ENCODE measurements at places on chromosomes 6 and 20.

DNA sequence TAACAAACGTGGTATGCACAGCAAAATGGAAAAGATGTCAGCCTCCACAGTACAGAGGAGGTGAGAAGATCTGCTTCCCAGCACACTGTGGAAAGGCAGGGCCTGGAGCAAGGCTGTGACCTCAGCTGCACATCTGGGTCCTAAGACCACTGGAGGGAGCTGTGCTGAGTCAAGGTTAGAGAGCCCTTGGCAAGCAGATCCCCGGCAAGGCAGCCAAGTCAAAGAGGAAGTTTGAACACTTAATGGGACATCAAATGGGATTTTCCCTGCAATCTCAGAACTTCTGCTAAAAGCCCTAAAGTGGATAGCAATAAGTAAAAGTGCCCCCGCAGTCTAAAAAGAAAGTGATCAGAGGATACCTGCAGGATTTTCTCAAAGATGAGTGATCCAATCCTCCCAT, 39.5 kb downstream of the UNC5CL start:
- DNase-seq = no peak

DNA sequence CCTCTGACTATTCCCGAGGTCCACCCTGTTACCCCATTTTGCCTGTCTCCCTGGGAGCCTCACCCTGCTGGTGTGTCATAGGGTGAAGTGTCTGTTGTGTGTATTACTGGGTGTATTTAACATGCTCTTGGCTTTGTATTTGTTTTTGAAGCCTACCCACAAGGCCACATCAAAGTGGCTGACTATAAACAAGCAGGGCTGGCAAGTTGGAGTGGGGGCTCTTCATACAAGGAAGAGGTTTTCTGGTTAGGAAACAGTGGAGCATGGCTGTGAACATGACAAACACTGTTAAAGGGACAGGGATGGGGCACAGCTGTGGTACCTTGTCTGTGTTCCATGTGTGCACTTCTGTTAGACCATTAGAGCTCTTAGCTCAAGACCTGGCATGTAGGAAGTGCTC, 26.3 kb downstream of the HECA start:
- no peak for DNase-seq

DNA sequence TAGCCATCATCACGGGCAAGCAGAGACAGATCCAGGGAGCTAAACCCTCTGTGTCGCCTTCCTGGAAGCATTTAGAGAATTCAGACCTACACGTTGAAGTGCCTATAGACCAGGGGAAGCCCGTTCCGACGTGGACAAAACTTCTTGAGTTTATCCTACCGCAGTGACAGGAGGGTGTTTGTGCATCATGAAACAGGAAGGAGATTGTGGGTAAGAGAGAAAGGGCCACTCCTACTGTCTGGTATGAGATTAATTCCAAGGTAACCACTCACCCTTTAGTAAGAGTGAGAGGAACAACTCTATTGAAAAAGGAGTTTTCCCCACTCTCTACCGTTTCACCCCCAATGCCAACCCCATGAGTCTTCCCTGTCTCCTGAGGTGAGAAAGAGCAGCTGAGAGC, 133.7 kb downstream of the TFAP2C start:
- no peak for DNase-seq

DNA sequence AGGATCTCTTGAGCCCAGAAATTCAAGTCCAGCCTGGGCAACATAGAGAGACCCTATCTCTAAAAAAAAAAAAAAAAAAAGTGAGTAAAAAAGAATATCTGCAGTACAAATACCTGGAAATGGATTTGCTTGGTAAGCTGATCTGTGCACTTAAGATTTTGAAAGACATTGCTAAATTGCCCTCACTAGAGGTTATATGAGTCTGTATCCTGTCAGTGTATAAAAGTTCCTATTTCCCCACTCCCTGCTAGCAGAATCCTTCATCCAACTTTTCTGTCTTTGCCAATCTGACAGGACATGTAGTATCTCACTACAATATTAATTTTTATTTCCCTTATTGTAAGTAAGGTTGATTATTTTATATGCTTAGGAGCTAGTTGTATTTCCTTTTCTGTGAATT, 36.1 kb downstream of the BICRAL start:
- DNase-seq = no peak

DNA sequence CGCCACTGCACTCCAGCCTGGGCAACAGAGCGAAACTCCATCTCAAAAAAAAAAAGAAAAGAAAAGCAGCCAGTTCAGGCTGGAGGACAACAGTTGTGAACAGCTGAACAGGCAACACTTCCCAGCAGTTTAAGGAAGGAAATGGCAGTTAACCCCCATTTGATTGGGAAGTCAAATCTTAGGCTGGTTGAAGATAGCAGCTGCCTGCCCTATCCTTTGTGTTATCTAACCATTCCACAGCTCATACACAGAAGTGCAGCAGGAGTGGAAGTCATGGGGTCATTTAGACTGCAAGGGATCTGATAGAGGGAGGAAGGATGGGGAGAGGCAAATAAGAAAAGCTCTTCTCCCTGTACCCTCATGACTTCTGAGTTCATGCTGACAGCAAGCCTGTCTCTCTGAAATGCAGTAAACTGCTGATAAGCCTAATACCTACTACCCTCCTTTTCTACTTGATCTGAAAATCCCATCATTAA, 35.3 kb downstream of the KCTD20 start:
- DNase-seq = no peak

GRCh38 chr20:1700990-1701389, 43.4 kb upstream of the SIRPG start:
- no peak for DNase-seq

DNA sequence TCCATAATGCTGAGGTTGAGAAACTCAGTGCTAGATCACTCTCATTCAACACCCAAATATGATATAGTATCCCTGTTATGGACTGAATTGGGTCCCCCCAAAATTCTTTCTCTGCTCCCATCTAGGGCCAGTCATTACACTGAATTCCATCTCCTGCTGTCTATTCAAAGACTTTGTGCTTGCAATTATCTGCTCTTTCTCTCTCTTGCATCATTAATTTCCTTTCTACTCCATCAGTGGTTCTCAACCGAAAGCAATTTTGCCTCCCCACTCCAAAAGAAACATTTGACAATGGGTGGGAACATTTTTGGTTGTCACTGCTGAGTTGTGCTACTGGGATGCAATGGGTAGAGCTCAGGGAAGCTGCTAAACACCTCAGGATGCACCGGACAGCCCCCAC, 271.5 kb upstream of the CDYL start:
- DNase-seq = no peak

GRCh38 chr6:113733381-113733780, 123.8 kb upstream of the MARCKS start:
- no peak for DNase-seq

DNA sequence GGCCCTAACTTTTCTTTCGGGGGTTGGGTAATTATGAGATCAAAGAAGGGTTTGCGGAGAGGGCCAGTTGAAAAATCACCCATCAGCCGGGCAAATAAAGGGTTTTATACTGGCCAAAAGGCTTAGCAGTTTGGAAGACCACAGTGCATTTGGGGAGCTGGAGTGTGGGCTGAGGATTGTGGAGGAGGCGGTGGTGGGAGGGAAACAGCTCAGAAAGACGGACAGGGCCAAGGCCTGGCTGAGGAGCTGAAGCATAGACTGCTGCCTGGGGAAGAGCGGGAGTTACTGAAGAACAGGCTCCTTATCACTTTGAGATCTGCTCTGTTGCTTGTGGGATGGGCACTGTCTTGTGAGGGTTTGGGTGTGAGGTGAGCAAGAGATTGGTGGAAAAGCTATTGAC, 144.2 kb downstream of the CARMIL1 start:
- DNase-seq = no peak

GRCh38 chr20:36700438-36700837, 45.5 kb downstream of the NDRG3 start:
- no peak for DNase-seq

DNA sequence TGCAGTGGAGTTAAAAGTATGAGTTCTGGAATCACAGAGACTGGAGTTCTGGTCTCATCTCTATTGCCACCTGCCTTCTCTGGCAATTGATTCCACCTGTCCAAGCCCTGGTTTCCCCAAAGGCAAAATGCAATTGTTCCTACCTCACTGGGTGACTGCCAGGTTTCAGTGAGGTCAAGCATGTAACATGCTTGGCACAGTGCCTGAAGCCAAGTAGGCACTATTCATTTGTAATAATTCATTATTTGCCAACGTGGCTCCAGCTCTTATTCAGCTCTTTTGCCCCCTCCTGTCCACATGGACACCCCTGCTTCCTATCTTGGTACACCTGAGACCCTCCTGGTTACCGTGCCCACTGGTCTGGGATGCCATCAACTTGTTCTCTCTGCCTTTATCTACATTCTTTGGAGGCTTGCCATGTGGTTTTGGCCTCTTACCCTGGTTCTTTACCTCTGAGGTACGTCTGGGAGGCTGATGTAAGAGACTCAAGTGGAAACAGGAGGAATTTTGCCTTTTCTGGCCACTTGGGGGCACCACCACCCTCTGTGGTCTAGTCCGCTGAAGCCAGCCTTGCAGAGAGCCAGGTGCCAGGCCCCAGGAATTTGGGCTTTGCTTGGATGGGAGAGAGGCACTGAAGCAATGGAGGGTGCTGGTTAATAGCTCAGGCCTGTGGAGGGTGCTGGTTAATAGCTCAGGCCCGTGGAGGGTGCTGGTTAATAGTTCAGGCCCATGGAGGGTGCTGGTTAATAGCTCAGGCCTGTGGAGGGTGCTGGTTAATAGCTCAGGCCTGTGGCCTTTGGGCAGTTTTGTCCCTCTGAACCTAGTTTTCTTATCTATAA, 1.7 kb downstream of the KCNK15 start:
- DNase-seq = no peak

DNA sequence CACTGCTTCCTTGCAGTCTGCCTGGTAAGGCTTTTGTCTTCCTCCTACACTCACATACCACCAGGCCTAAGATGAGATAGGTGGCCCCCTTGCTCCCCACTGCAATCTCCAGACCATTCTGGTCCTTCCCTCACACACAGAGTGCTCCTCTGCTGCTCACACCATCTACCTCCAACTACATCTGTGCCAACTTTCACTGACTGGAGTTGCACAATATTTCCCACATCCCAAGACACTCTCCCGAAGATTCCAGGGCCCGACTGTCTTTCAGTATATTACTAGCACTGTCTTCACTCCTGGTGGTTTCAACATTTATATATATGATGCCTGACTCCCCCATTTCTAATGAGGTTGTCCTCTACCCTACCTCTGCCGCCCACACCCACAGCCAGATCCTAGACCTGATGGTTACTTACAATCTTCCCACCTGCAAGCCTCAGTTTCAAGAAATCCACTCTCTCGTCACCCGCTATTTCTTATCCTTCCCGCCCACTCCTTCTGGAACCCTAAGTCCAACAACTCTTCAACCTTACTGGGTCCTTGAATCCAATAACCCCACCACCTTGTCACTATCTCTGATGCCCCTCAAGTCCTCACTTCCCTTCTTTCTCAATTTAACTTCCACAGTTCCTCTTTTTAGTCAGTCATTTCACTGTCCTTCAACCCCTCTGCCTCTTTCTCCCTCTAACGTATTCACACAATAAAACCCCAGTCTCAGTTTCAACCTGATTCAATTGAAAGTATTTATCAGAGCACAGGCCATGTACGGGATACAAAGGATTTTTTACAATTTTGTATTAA, 21.6 kb downstream of the RALGAPA2 start:
- no peak for DNase-seq

DNA sequence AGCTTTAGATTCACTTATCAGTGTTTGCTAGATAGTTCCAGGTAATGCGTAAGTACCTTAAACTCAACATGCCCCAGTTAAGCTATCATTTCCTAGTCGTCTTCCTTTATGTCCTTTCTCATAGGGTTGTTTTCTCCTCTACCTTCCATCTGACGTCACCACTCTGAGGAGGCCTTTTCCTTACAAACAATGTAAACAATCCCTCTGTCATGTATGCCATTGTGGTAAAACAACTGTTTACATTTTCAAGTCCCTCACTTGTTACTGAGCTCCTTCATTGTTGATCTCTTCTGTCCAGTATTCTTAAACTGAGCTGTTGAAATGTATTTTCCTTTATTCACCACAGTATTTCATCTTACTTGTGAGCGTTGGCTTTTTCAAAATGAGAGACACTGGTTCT, 45.4 kb upstream of the PLCG1 start:
- DNase-seq = no peak

DNA sequence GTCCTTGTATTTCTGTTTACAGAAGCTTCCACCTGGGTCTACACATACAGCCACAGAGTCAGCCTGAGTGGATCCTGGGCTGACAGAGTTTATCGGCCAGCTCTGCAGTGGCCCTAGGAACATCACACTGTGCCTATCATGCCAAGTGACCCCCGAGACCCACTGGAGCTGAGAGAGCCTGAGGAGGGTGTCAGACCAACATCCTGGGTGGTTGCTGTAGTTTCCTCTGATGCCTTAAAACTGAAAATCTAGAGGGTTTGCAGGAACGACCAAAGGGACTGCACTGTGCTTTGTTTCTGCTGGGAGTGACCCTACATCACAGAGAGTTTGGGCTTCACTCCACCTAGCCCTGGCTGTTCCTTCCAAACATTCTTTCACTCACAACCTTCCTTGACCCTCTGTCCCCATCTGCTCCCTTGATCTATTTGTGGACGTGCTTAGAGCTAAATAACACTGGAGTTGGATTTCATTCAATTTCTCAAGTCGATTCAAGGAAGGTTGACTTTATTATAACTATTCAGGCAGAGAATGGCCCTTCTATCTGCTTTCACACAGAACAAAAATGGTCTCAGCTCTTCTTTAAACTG, 18.1 kb downstream of the MYLK4 start:
- DNase-seq = no peak

All from glomerular endothelial cell (primary cell).